ENCODE measurements at places on chromosomes 2 and 18.

- DNase-seq: no peak
Measured at GRCh38 chr2:181300600-181301291, 156.4 kb upstream of the ITGA4 start.

DNA sequence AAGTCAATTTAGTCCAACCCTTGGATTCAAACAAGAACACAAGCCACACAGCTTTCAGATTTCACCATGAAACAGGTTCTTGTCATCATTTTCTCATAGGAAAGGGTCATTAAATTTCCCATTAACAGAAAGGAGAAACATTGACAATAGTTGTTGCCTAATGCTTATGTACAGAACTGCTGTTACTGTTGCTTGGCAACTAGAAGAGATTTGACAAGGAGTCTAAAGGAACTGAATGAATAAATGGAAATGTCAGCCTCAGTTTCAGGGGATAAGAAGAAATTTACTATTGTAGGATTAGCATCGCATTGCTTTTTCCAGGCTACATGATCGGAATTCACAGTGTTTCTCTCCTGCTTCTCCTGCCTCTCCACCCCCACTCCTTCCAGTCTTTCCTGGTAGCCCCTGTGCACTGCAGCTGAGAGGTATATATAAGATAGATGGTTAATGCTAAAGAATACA lies 90.3 kb downstream of the SPATS2L start:
- no peak for DNase-seq

GRCh38 chr2:25381502-25381901 lies 39.8 kb upstream of the DNMT3A start:
- no peak for DNase-seq

DNA sequence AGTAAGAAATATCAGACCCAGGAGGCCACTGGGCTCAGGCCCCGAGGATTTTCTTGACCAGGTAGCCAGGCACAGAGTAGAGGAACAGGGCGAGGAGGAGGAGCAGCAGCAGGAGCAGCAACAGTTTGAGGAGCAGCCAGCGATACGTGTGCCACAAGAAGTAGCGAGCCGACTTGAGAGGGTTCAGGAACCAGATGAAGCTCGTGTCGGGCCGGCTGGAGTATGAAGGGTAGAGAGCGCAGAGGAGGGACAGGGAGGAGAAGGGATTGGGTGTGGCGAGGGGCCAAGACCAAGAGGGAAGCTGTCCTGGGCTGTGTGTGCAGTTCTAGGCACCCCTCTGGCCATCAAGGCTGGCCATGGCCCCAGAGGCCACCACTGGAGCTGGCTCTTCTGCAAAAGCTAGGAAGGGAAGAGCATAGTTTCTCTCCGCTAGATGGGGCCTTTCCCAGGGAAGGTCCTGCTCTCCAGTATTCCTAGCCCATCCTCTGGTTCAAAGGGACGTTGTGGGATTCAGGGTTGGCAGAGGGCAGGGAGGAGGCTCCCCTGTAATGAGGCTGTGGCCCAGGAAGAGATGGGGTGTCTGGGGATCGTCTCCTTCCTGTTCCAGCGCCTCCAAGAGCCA lies 17.8 kb downstream of the OTOF start:
- no peak for DNase-seq

DNA sequence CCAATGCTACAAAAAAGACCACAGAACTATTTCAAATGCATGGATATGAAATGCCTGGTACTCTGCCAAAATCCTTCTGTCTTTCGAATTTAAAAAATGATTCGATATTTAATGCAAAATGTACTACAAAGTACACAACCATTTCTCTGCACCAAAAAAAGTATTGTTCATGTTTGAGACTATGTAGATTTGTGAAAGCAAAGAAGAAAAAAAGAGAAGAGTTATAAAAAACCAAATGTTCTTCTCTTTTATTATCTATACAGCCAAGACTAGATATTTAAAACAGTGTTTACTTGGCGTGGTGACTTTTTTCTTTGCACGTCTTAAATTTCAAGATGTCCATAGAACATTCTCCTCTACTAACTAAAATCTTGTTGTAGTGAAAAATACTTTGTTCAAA lies 89.2 kb downstream of the DTNA start:
- DNase-seq: no peak

DNA sequence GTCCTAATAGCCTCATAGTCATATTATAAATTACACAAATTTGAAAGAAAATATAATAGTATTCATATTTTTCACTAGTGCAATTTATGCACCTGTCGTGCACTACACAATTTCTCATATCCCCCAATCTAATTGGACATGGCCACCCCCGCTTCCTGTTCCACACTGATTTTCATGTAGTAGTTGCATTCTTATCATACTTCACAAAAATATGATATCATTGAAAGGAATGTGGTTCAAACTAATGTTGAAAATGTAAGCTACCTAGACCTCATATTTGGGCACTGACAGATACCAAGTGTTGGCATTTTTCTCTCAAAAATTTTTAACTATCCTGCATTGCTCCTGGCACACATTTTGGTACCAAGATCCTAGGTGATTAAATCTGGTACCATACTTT lies 985.5 kb upstream of the POU3F3 start:
- no peak for DNase-seq

GRCh38 chr2:104945866-104946265 lies 92.0 kb downstream of the POU3F3 start:
- no peak for DNase-seq

- DNase-seq: no peak
Measured at GRCh38 chr2:181465676-181466375, 8.6 kb downstream of the ITGA4 start.

GRCh38 chr2:222302178-222303018 lies 3.6 kb upstream of the PAX3 start:
- no peak for DNase-seq

DNA sequence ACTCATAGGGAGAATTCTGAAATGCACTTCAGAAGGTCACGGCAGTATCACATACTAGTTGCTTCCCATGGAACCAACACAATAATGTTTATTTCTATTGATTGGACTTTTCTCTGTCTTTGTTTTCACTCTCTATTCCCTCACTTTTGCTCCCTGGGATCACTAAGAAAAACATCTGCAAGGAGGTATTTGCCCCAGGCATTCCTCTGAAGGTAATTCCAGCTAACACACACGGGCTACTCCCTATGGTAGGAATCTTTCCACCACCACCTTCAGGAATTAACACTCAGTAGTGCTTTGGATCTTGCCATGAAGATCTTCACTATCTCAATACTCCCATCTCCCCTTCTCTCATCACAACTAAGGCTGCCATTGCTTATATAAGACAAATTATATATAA lies 353.3 kb downstream of the DSC3 start:
- DNase-seq: no peak

DNA sequence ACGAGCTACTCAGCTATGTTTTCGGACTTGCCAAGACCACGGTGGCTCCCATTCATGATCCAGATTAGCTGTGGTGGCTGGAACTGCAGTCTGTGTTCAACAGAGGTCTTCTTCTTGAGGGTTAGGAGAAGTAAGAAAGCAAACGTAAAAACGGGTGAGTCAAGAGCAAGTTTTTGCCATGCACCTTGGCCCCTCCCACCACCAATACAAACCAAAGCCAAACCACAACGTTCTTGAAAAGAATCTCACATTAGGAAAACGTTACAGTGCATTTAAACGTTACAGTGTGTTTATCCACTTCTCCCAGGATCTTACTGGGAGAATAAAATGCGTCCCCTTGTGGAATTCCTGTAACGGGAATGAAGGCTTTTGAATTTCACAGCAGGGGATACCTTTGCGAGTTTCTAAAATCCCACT lies 725 bp downstream of the FBXO48 start:
- DNase-seq: no peak

- peak; percentile 97 for DNase-seq
Measured at GRCh38 chr2:7011356-7012083, 94.3 kb downstream of the RNF144A start.
